ENCODE measurements at places on chromosomes 4 and X.
A peak's percentile ranks its signal among the peaks of the same experiment; 100 is the strongest.

DNA sequence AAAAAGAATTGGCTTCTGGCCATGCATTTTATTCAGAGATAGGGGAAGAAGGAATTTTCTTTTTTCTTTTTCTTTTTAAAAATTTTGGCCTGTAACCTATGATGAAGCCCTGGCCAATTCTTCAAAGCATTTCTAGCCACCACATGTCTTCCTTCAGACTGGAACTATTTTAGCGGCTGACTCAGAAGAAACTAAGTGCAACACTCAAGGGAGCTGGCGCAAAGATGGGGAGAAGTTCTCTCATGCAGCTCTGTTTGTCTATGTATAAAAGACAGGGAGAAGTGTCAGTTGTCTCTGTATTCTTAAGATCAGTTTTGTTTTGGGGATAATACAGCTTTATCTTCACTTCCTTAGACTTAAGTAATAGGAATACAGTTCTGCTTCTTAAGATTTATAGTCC is 46.1 kb downstream of the MBNL3 start:
- DNase-seq: no peak

GRCh38 chrX:3743801-3744439 is 30.5 kb upstream of the PRKX start:
- DNase-seq: peak; percentile 98

GRCh38 chrX:129694805-129695204 is 40.0 kb upstream of the APLN start:
- DNase-seq: no peak

DNA sequence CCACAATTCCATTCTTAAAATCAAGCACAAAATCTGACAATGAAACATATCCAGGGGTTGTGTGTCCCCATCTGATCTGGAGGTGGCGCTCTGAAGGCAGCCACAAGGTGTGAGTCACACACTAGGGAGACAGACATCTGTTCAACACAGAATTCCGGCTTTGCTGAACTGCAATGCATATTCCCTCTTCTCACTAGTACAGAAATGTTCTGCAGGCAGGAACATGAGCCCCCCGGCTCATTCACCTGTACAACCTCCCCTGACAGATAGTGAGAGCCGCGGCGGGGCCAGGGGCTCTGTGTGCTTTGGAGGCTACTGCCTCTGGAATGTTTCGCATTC is 41.9 kb downstream of the WDR1 start:
- peak; percentile 27 for DNase-seq

All from T-helper 2 cell (primary cell).